Uterine smooth muscle cell (primary cell): ENCODE measurements at places on chromosomes 11 and 22. TPM values are rescaled to one million over a fixed set of nuclear protein-coding genes. Genes with fewer than 3 reads are reported as not detected.

Gene LMO2
- total RNA-seq = 0.22 TPM in 1 of 2 replicates, not detected in the other

Gene TTC36
- total RNA-seq = 0.22 and 0.87 TPM in 2 replicates

Gene PDE3B
- total RNA-seq = 2.4 and 2.7 TPM in 2 replicates

Gene JAML
- under 0.01 and 0.22 TPM in 2 replicates for total RNA-seq

Gene FGF4
- not detected in 2 replicates for total RNA-seq

Gene FIBIN
- 9.4 and 65.4 TPM in 2 replicates for total RNA-seq

Gene UBASH3B
- total RNA-seq = 19.1 and 26.6 TPM in 2 replicates

Gene SLC5A4
- total RNA-seq = 0.11 and 0.37 TPM in 2 replicates

Gene CEND1
- total RNA-seq = 1.00 TPM in 2 replicates

Gene HBB
- total RNA-seq = not detected in 2 replicates

Gene C11orf97
- total RNA-seq = not detected in 2 replicates
